ENCODE measurements at places on chromosomes 11 and 22.

GRCh38 chr11:62008193-62008592, 40.8 kb upstream of the FTH1 start:
- no peak for DNase-seq

GRCh38 chr11:107268977-107269376, 188.6 kb downstream of the CWF19L2 start:
- DNase-seq: no peak

DNA sequence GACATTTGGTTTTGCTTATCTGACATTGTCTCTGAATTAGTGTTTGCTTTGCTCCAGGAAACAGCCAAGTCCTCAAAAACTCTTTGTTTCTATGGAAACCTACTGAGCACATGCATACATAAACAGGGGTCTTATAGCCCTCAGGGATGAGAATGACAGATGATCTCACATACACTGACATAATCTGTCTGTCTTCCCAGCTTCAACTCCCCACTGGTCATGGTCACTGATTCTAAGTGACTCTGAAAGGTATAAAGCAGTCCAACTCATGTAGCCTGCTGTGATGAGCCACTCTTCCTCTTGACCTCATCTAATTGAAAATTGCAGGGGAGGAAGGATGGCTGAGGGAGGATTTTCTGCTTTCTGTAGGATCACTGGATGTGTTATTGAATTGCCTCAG, 12.6 kb downstream of the ZNF143 start:
- no peak for DNase-seq

- no peak for DNase-seq
Measured at GRCh38 chr11:442611-443081, 835 bp upstream of the ANO9 start.

DNA sequence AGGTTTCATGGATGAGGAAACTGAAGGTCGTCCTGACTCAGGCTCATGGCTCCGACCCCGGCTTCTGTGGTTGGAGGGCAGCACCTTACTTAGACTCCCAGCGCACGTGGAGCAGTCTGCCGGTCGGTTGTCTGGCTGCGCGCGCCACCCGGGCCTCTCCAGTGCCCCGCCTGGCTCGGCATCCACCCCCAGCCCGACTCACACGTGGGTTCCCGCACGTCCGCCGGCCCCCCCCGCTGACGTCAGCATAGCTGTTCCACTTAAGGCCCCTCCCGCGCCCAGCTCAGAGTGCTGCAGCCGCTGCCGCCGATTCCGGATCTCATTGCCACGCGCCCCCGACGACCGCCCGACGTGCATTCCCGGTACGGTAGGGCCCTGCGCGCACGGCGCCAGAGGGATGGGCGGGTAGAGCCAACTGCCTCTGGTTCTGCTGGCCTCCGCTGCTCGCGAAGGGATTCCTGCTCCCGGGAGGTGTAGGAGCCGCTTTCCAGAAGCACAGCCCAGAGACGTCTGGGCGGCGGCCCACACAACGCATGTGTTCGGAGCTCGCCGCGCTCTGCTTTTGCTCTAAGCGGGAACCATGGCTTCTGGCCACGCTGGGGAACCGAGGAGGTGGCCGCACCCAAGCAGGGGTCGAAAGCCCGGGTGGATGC, at the start of gene LDHA:
Gene LDHA (plus strand): TSS at position 289 of the 653 bp plus-strand sequence. CDS start 2,280 bp downstream, outside the sequence.
- peak; percentile 99 for DNase-seq

GRCh38 chr11:76769645-76770586, 13.2 kb upstream of the TSKU start:
- DNase-seq: no peak

GRCh38 chr22:27554106-27554811, 247.3 kb downstream of the MN1 start:
- no peak for DNase-seq

DNA sequence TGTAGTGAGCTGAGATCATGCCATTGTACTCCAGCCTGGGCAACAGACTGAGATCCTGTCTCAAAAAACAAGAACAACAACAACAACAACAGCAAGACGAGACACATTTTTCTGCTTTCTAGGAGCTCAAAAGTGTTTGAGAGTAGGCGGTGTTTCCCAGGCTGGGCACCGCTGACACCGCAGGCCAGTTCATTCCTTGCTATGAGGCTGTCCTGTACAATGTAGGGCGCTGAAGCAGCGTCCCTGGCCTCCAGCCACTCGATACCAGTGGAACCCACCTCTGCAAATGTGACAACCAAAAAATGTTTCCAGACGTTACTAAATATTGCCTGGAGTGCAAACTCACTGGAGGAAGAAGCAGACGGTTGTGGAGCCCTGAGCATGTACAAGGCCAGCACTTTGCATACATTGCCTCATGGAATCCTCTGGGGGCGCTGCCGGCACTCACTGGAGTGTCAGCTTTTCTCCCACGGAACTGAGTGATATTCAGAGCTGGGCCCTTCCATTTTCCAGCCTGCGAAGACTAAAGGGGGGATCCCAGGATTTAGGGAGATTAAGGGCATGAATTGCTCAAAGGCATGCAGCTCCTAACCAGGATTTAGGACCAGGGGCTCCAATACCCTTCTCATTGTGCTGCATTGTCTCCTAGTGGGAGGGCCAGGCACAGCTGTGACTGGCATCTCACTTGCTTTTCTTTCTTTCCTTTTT, 5.8 kb upstream of the MIEF1 start:
- peak; percentile 49 for DNase-seq

DNA sequence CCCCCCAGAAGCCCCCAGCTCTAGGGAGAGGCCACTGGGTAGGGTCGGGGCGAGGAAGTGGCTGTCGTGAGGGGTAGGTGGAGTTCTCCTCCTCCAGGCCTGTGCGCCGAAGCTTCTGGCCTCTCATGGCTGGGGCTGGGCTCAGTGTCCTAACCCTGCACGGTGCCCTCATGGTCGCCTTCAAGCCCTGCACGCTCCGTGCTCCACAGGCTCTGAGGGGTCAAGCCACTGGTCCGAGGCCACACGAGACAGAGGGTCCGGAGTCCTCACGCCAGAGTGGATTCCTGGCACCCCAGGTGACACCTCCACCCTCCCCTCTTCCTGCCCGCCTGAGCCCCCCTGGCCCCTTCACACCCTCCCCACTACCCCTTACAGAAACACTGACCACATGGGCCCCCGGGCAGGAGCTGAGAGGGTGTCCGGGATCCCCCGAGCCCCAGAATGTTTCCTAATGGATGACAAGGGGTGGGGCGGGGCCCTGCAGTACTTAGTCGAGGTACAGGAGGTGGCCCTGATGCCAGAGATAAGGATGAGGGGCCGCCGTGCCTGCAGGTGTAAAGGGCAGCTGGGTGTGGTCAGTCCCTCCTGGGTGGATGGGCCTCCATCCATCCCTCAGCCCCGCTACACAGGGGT, 997 bp upstream of the CDHR5 start:
- DNase-seq: no peak

GRCh38 chr22:37244114-37244921, at the start of gene RAC2:
Gene RAC2 (minus strand): TSS chr22:37244269. CDS start chr22:37244148, 121 bp downstream.
- peak; percentile 85 for DNase-seq

- DNase-seq: no peak
Measured at GRCh38 chr22:20578192-20578591, 70.8 kb downstream of the MED15 start.

GRCh38 chr11:19576903-19577302, 135.7 kb upstream of the NAV2 start:
- no peak for DNase-seq

DNA sequence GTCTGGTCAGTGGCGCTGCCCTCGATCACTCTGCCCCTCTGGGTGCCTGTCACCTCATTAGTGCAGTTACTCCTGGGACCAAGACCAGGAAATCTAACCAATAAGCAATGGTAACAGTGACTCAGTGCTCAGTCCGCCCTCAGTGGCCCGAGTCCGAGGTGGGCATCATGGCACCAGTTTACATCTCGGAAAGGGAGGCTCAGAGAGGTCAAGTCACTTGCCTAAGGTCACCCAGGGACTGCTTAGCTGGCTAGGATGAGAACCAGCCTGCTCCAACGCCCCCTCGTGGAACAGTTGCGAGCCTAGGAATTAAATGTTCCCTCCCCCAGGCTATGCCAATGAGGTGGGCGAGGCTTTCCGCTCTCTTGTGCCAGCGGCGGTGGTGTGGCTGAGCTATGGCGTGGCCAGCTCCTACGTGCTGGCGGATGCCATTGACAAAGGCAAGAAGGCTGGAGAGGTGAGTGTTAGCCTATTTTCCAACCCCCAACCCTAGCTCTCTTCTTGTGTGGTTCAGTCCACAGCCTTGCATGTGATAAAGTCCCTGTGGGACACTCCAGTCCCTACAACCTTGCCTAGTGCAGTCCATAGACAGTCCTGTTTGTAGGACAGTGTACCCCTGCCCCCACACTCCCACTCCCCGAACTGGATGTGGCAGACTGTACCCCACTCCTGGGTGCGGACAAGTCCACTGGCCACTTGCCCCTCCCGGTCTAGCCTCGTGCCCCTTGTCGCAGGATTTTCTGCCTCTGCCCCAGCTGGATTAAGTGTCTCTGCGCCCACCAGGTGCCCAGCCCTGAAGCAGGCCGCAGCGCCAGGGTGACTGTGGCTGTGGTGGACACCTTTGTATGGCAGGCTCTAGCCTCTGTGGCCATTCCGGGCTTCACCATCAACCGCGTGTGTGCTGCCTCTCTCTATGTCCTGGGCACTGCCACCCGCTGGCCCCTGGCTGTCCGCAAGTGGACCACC, 1.1 kb downstream of the MTFP1 start:
- DNase-seq: peak; percentile 79

GRCh38 chr11:115222863-115223530, 281.2 kb downstream of the CADM1 start:
- no peak for DNase-seq

DNA sequence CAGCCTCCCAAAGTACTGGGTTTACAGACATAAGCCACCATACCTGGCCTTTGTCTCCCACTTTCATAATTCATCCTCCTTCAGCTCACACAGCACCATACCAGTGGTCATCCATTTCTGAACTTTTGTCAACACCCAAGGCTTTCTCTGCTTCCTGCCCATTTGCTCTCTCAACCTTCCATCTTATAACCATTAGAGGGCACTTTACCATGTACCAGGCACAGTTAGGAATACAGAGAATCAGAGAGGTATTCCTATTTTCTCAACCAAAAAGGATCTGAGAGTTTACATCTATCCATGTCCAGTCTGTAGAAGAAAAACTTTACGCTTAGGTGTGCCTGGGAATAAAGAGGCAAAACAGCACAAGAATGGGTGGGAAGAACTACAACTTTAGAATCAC, 397.6 kb downstream of the BUD13 start:
- no peak for DNase-seq

DNA sequence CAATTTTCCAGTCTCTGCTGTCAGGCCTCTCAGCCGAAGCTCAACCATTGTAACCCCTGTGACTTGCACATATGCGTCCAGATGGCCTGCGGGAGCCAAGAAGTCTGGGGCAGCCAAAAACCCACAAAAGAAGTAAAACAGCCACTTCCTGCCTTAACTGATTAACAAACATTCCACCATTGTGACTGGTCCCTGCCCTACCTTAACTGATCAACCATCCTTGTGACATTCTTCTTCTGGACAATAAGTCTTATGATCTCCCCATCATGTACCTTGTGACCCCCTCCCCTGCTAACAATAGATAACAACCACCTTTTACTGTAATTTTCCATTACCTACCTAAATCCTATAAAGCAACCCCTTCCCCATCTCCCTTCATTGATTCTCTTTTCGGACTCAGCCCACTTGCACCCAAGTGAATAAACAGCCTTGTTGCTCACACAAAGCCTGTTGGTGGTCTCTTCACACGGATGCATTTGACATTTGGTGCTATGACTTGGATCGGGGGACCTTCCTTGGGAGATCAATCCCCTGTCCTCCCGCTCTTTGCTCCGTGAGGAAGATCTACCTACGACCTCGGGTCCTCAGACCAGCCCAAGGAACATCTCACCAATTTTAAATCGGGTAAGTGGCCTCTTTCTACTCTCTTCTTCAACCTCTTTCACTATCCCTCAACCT, 1.3 kb upstream of the NDUFC2 start:
- DNase-seq: no peak

- DNase-seq: peak; percentile 19
Measured at GRCh38 chr11:8006349-8006977, 19.3 kb downstream of the EIF3F start.

DNA sequence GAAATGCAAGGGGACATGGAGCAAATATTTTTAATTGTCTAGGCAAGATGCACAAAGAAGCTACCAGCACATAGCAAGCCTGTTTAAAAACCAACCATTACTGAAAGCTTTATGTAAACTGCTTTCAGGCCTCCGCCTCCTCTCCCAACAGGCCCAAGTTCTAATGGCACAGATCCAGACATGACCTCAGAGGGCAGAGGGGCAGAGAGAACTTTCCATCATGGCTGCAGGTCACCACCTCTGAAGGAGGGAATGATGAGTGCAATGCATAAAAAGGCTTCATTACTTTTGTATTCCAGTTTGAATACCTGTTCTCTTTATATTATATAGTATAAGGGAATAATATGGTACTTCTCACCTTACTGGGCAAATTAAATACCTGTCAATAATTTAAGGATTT, 15.2 kb downstream of the DDX17 start:
- no peak for DNase-seq

- DNase-seq: no peak
Measured at GRCh38 chr11:111046291-111046690, 199.2 kb upstream of the POU2AF2 start.

DNA sequence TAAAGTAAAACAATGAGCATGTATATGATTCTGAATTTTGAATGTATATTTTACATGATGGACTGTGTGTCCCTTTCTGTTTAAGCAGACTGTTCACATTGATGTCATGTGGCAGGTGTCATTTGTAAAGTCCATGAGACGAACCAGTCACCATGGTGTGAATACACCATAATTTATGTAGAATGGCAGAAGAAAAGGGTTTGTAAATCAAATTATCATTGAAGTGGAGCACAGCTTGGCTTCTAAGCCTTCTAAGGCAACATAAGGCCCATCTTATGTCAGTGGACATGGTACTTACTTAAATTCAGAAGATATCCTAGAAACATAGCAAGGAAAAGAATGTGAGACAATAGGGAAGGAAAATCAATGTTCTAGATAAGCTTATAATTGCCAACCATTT, 4.4 kb downstream of the MAP6 start:
- no peak for DNase-seq

DNA sequence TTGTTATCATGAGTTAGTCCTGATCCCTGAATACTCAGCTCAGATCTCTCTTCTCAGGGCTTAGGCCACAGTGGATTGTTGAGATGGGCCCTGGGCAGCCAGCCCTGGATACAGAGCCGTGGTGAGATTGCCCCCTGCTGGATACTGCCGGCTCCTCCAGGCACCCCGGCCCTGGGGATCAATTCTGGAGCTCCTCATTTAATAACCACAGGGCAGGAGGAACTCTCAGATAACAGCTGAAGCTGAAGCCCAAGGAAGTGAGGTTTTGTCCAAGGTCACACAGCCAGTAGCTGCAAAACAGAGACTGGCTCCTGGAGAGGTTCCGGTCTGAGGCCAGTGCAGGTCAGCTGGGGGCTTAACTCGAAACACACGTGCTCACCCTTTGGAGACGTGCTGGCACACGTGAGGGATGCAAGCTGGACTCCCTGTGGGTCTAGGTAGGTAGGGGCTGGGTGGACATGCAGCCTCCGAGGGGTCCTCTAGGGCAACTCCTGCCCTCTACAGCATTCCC, 16.0 kb downstream of the USH1C start:
- DNase-seq: peak; percentile 14

DNA sequence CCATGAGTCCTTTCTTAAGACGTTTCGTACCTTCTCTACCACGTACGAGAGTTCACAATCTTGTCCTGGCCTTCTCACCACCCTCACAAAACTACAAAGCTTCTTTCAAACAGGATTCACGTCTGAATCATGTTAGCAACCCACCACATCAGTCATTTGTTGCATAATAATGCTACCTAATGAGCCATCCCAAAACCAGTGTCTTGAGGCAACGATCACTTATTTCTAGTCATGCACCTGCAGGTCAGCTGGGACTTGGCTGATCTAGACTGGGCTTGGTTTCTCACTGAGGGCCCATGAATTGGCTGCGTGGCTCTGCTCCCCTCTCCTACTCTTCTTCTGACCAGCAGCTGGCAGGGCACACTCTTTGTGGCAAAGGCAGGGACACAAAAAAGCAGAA, 28.3 kb downstream of the LARGE1 start:
- no peak for DNase-seq
